ENCODE measurements at places on chromosomes 5 and 9.

DNA sequence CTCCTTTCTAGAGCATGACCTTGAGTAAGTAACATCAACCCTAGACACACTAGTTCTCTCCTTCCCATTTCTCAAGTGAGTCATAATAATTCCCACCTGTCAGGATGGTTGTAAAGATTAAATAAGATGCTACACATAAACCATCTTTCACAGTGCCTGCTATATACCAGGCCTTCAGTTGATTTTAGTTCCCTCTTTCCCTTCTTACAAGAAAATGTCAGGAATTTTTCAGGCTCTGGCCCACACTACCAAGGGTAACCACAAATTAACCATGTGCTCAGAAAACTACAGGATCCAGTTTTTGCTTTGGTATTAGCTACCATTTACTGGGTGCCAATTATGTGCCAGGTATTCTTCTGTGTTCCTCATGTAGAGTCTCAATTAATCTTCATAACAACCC is 42.7 kb upstream of the RARS1 start:
- peaks cover 4% of the 10 kb centered on the region for H3K4me1 ChIP-seq
- H3K27me3 ChIP-seq = peaks cover 3% of the 10 kb centered on the region
- H3K36me3 ChIP-seq = no peaks in the 10 kb centered on the region
- no peak overlapping the region for H3K4me3 ChIP-seq

DNA sequence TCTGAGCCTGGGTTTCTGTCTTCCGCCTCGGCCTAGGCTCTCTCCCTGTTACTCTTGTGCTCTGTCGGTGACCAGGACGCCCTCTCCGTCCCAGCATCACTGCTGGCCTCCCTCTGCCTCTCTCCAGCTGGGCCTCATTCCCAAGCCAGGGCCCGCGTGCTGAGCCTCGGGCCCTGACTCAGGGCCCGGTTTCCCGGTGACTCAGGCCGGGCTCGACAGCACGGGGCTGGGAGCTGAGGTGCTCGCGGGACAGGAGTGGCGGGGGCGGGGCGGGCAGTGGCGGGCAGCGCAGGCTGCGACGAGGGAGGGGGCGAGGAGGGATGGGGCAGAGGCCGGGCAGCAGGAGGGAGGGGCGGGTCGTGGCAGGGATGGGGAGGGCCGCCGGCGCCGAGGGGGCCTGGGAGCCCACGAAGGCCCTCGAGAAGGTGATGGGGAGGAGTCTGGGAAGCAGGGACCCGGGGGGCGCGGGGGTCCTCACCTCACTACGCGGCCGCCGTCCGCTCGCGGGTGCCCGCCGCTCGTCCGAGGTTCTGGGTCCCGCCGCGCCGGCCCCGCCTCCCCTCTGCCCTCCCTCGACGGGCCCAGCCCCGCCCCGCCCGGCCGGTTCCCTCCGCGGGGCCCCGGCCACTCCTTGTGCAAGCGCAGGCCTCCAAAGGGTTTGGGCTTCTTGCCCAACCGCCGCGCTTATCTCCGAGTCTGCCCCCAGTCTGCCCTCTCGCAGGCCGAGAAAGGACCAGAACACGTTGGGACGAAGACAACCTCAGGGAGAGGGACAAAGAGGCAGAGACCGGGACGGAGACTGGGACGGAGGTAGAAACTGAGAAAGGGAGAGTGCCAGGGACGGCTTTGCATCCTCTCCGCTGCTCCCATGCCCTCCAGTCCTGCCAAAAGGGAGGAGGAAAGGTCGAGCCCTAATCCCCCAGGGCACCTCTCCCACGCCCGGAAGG is at the start of gene ARAP3:
Gene ARAP3 (minus strand): TSS at position 536 of the 947 bp plus-strand sequence. CDS start 1,744 bp downstream, outside the sequence.
- peaks cover 74% of the 10 kb centered on the region for H3K4me1 ChIP-seq
- H3K4me3 ChIP-seq = peak within 1 kb of the TSS; percentile 93

DNA sequence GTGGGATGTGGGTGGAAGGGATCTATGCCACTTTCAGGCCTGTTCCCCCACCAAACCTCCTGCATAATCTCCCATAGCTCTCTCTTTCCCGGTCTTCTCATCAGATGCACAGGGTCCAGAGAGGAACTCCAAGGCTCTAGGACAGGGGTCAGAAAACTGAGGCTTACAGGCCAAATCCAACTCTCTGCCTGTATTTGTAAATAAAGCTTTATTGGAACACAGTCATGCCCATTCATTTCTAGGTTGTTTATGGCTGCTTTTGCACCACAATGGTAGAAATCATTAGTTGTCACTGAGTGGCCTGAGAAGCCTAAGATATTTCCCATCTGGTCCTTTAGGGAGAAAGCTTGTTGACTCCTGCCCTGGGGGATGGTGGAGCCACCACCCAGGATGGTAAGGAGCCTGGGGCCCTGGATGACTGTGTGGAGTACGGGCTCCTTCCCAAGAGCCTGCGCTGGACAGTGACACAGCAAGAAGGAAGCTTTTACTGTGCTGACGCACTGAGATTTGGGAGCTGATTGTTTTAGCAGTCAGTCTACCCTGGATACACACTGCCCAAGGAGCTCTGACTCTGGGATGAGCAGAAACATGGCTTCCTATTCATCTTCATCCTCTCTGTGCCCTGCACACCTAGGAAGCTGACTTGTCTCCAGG is 64.0 kb upstream of the RAPGEF1 start:
- H3K4me3 ChIP-seq = no peak overlapping the region
- H3K36me3 ChIP-seq = no peaks in the 10 kb centered on the region
- H3K4me1 ChIP-seq = peaks cover 6% of the 10 kb centered on the region

- H3K27me3 ChIP-seq = no peaks in the 10 kb centered on the region
- H3K4me3 ChIP-seq = no peak overlapping the region
- DNase-seq = no peak
- H3K4me1 ChIP-seq = peaks cover 5% of the 10 kb centered on the region
- no peak overlapping the region for H3K27ac ChIP-seq
Observed at GRCh38 chr9:95406121-95406520, 88.6 kb upstream of the FANCC start.

DNA sequence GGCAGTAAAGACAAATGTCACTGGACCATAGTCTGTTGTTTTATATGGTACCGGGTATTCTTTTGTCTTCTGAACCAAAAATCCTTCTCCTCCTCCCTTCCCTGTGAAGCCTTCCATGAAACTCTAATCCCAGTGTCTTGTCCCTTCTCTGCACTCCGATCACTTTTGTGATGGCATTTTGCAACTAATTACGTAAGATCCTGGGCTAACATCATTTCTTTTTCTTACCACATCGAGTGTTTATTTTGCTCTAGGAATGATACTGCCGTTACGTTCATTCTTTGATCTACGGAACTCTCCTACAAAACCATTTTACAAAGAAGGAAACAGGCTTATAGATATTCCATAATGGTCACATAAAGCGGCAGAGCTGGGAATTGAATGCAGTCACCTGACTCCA is 33.7 kb downstream of the SNX18 start:
- DNase-seq = no peak
- no peak overlapping the region for H3K27ac ChIP-seq
- H3K4me3 ChIP-seq = no peak overlapping the region

- peaks cover 5% of the 10 kb centered on the region for H3K27me3 ChIP-seq
- H3K27ac ChIP-seq = no peak overlapping the region
- DNase-seq = peak; percentile 77
- H3K4me1 ChIP-seq = no peaks in the 10 kb centered on the region
- no peak overlapping the region for H3K4me3 ChIP-seq
Observed at GRCh38 chr5:149852641-149853330, 91.8 kb downstream of the PDE6A start.

Data from endothelial cell (in vitro differentiated cells).